ENCODE measurements at places on chromosomes 1 and 21.
A peak's percentile ranks its signal among the peaks of the same experiment; 100 is the strongest.

- peak; percentile 74 for DNase-seq
Observed at GRCh38 chr1:154198756-154199562, 7.1 kb upstream of the TPM3 start.

- DNase-seq, result no peak
Observed at GRCh38 chr1:156852418-156852874, 6.5 kb downstream of the INSRR start.

GRCh38 chr1:224192082-224192788 is 9.2 kb downstream of the DEGS1 start:
- DNase-seq, result no peak

- DNase-seq, result no peak
Observed at GRCh38 chr1:51744506-51745303, 127.8 kb downstream of the OSBPL9 start.

- DNase-seq, result no peak
Observed at GRCh38 chr1:106600626-106601025, 455.8 kb upstream of the PRMT6 start.

GRCh38 chr1:46003315-46003714 is 129.1 kb downstream of the PIK3R3 start:
- DNase-seq, result no peak

DNA sequence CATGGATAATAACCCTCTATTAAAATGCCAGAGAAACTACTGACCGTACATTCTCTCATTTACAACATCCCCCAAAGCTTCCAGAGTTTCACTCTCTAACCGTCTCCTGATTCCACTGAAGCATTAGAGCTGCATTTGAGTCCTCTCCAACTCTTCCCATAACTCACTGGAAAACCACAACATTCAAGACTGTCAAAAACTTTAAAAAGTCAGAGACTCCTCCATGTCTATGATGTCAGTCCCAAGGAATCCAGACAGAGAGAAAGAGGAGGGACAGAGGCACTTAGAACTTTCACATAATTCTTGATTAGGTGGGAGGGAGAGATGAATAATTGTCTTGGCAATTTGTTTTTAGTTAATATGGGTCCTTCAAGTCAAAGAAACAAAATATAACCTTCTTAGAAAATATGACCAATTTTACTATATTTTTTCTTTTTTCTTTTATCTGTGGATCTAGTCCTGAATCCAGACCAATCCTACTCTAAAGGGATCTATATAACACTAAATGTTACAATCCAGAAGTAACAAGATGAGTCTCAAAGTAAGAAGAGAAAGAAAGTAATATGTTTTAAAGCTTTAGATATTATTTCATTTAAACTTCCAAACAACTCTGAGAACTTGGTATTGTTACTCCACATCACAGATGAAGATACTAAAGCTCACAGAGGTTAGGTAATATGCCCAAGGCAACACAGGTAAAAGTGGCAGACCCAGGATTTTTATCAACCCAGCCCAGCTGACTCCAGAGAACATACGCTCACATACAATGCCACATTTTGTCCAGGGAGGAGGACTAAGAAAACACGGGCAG is 23.8 kb downstream of the OTUD7B start:
- peak; percentile 23 for DNase-seq

DNA sequence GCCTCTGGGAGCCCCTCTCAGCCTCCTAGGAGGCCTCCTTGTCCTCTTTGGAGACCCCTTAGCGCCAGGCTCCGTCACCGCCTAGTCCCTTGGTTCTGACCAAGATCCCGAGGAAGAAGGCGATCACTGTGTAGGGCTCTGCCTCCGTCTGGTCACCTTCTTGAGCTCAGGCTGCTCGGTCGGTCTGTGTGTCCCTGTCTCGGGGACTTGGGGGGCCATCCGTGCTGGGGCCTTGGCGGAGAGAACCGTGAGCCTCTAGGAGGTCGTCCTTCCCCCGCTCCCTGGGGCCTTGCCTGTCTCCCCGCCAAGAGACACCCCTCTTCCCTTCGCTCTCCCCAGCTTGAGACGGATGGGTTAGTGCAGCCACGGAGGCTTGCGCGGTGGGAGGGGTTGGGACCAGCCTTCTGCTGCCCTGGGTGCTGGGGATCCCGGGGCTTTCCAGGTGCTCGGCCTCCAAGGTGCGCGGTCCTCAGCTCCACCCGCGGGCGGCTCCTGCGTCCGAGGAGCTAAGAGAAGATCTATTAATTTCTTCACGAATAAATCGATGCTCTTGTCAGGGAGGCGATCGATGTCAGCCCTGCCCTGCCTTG is 701 bp upstream of the INSRR start:
- DNase-seq, result peak; percentile 40
